Mesenteric fat pad (tissue), 1 donor: ENCODE measurements at places on chromosomes 1 and 21. TPM values are rescaled to one million over a fixed set of nuclear protein-coding genes. Genes with fewer than 3 reads are reported as not detected.
A peak's percentile ranks its signal among the peaks of the same experiment; 100 is the strongest.

DNA sequence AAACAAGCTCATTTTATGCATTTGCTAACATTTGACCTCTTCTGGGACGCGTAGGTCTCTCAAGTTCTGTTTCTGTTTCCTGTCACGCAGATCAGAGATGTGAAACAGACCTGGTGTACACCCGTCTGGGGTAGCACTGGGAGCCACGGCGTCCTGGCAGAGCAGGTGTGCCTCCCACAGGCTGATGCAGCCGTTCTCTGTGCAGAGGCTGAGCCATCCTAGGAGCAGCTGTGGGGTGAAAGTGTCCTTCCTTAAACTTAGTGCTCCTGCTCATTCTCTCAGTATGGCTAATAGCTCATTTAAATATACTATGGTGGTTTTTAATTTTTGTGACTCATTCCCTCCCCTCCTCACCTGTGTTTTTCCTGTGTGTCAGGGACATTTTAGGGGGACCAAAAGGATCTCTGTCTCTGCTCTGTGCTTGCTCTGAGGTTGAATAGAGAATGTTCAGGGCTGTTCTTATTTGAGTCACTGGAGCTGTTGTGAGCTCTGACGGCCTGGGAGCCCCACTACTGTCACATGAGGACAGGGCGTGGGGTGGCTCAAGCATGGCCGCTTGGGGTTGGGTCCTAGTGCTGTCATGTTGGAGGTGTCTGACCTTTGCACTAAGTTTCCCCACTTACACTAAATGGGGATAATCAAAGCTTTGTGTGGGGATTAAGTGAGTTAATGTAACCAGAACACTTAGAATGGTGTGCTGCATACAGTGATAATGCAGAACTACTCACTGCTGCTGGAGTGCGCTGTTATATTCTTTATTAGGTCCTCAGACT is 43.0 kb downstream of the GALNT2 start:
- no peak for DNase-seq

- DNase-seq, result no peak
Measured at GRCh38 chr1:205827623-205828022, 14.6 kb upstream of the SLC41A1 start.

DNA sequence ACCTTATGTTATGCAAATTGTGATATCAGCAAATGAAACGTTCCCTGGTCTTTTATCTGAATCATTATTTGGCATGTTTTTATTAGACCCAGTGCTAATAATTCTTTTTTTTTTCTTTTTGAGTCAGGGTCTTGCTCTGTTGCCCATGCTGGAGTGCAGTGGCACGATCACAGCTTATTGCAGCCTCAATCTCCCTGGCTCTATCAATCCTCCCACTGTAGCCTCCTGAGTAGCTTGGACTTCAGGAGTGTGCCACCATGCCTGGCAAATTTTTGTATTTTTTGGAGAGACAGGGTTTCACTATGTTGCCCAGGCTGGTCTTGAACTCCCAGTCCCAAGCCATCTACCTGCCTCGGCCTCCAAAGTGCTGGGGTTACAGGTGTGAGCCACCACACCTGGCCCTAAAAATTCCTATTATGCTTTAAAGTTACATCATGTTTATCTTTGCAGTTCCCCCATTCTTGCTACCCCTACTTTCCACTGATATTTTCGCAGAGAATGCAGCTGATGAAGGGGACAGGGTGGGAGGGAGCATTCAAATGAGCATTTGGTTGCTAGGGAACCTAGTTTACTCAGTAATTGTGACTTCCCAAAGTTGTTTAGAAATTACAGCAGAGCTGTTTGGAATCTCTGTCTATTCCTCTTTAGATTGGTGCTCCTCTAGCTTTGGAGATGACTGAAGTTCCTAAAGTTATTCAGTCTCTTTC is 18.4 kb downstream of the C1orf21 start:
- no peak for DNase-seq

GRCh38 chr1:234668577-234668955 is 58.6 kb upstream of the IRF2BP2 start:
- DNase-seq, result no peak

DNA sequence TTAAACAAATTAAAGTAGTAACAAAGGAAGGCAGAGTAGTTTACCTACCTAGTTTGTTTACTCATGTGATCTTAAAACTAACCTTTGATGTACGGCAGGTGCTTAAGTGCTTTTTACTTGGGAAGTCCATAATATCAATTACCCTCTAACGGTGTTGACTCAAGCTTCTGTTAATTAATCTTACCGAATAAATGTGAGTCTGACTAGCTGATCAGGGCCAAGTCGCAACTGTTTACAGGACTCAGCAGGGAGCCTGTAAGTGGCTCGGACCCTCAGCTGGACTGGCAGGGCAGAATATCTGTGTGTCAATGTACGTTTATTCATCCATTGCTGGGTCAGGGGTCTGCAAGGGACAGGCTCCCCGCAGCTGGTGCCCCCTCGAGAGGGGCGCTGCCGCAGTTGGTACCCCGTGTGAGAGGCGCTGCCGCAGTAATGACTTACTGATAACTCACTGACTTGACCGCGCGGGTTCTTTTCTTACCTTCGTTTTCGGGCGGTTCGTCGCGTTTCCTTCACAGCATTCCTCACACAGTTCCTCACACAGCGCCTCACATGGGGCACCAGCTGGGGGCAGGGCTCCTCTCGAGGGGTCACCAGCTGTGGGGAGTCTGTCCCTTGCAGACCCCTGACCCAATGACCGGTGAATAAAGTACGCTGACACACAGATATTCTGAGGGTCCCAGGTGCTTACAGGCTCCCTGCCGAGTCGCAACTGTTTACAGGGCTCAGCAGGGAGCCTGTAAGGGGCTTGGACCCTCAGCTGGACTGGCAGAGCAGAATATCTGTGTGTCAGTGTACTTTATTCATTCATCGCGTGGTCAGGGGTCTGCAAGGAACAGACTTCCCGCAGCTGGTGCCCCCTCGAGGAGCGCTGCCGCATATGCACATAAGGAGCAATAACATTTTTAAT is 3.0 kb downstream of the FMO1 start:
- DNase-seq, result no peak

- DNase-seq, result peak; percentile 93
Measured at GRCh38 chr1:211515090-211516023, 23.4 kb upstream of the RD3 start.

DNA sequence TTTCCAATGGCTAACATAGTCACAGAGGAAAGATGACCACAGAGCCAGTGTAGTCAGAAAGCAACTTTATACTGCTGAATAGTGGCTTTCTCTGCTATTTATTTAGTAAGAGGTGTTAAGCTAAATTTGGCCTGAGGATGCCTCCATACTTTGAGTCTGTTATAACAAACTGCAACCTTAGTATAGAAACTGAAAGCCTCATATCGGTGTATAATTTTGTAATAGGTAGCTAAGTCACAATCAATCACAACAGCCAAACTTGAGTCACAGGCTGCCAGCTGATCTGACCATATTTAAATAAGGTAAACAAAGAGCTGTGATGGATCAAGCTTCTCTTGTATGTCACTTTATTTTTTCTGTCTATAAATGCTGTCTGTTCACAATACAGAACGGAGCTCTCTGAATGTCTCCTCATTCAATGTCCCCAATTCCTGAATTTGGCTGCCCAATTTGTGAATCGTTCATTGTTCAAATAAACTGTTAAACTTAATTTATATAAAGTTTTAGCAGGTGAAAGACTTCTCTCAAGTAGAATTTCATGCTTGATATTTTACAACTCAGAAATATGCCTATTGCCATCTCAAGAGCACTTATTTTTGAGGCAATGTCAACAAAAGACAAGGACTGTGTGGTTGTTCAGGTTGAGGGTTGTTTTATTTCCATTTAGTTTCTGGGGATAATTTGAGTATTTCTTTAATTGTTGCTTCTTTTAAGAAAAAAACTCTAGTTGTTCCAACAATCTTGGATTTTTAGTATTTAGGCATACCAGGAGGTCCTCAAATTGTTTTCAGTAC is 339.7 kb upstream of the B3GALT2 start:
- no peak for DNase-seq

DNA sequence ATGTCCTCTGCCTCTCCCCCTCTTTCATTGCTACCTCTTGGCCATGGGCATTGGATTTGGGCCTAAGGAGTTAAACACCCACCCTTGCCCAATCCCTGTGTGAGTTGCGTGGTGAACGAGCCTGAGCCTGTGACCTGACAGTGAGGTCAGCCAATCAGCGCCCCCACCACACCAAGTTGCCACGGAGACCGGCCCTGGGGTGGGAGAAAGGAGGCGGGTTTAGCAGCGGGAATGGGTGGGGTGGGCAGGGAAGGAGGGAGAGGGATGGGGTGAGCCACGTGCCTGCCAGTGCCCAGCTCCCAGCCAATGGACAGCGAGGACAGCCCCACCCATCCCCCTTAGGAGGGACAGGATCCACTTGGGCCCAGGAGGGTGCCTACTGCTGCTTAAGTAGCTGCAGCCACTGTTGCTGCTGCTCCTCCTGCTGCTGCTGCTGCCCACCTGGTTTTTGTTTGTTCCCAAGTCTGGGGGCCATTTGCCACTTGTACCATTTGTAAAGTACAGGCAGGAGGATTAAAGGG is 9.5 kb downstream of the ZBTB7B start:
- DNase-seq, result no peak

GRCh38 chr1:159960721-159961381 is 6.8 kb upstream of the SLAMF9 start:
- DNase-seq, result no peak

GRCh38 chr1:182598296-182598695 is 5.9 kb downstream of the RGS16 start:
- DNase-seq, result no peak

DNA sequence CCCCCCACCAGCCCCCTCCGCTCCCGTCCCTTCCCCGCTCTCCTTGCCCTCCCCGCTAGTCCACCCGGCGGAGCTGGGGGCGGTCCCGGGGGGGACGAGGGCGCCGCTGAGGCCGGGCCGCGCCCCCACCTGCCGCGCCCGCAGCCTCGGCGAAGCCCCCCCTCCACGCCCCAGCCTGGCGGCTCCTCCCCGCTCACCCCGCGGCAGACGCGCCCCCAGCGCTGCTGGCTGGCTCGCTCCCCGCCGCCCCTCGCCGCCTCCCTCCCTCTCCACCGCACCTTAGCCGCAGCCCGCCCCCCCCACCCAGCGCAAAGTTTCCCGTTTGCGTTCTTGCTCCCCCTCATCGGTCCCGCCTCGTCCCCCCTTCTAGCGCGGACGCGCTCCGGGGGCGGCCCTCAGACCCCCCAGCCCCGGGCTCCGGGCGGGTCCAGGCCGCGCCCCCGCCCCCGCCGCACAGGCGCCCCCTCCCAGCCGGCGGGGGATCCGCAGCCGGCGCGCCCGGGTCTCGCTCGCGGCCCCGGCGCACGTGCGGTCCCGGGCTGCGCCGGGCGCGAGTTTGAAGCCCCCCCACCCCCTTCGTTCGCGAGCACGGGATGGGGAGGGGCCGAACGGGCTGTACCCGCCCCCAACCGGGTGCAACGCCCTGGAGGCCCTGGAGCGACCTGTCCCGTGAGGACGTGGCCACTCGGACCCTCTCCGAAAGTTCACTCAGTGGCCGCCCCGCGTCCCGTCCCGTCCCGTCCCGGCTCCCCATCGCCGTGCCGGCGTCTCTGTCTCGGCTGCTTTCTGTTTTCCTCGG is 623 bp downstream of the PTPRF start:
- no peak for DNase-seq

Gene COL6A2
- 735 TPM for total RNA-seq

Gene MEX3A
- total RNA-seq, result 0.58 TPM

Gene GPBP1L1
- total RNA-seq, result 80.2 TPM

Gene CFH
- 72.7 TPM for total RNA-seq

Gene ERICH3
- not detected for total RNA-seq

Gene S100A7
- total RNA-seq, result not detected

Gene RCSD1
- total RNA-seq, result 12.7 TPM

Gene KCNA10
- not detected for total RNA-seq

Gene SPRR2F
- not detected for total RNA-seq
